ENCODE measurements at places on chromosomes 5 and 9.

- peak; percentile 63 for DNase-seq
These were observed 77.0 kb downstream of the CYFIP2 start for GRCh38 chr5:157342822-157343402.

DNA sequence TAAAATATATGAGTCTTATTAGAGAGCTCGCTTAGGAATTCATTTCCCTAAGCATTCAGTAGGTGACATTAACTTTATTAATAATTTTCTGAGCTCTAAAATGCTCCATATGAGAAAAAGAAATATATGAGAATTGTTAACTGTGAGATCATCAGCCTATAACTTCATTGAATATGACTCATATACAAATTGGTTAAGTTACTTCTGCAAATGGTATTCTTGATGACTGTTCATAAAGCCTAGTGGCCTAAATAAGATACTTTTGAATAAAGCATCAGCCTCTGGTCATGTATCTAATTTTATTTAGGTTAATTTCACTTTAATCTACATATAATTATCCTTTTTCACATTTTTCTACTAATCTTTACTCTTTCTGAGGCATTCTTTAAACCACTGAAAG, 710.2 kb upstream of the ACO1 start:
- DNase-seq, result no peak

- DNase-seq, result peak; percentile 10
These were observed 7.8 kb downstream of the HMHB1 start for GRCh38 chr5:143819716-143820115.

GRCh38 chr5:9395706-9396105, 150.2 kb downstream of the SEMA5A start:
- no peak for DNase-seq

DNA sequence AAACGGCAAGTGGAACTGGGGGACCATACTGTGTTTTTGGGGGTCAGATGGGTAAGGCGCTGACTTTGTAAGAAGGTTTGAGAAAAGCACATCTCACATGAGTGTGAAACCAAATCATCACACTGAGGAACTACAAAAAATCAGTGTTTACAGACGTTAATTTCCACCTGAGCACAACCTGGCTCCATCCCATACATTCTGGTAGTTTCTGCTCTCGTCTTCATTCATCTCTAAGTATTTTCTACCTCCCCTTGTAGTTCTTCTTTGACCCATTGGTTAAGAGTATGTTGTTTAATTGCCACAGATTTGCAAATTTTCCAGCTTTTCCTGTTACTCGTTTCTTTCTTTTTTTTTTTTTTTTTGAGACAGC, 8.9 kb upstream of the DPP7 start:
- DNase-seq, result no peak

DNA sequence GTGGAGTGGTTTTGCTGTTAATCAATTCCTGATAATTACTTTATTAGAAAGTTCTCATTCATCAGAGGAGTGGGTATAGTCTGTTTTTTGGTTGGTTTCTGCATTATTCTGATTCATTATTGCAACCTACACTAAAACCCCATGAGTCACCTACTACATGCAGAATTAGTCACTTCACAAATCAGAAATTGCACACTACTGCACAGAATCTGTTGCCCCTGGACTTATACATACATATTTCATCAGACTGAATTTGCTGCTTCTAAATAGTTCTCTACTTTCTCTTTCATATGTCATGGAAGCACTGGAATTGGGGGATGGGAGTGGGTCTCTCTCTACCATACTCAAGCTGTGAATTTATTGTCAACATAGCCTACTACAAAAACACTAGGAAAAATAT, 585.1 kb downstream of the DNAH5 start:
- no peak for DNase-seq

All from DMS53 (cell line).